ENCODE measurements at places on chromosomes 1 and 21.

DNA sequence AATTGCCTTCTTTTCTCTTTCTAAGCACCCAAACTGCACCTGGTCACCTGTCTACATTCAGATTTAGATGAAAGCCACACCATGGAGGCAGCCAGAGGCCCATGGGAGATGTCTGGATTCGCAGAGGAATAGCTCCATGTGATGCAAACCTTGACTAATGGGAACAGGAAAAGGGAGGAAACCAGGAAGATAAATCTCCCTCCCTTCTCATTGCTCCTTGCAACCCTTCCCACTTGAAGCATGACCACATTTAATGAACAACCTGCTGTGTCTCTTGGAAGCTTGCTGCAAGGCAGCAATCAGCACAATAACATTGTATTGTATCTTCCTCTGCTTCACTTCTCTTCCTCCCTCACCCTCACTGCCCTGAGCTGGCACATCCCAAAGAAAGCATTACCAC is 42.6 kb upstream of the KLF17 start:
- DNase-seq, result no peak

DNA sequence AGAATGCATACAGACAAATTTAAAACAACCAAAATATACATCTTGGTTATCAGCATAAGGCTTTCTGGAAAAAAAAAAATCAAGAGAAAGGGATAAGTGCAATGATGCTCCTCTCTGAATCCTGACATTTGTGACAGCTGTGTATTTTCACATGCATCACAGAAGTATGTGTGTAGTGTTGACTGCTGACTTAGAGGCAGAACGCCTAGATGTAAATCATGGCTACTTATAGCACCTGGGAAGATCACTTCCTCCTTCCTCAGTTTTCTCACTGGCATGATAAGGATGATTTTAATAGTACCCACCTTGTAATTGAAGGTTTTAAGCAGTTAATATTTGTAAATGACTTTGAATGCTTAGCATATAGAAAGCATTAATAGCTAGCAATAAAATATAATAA is 112.5 kb downstream of the MRPL39 start:
- no peak for DNase-seq

DNA sequence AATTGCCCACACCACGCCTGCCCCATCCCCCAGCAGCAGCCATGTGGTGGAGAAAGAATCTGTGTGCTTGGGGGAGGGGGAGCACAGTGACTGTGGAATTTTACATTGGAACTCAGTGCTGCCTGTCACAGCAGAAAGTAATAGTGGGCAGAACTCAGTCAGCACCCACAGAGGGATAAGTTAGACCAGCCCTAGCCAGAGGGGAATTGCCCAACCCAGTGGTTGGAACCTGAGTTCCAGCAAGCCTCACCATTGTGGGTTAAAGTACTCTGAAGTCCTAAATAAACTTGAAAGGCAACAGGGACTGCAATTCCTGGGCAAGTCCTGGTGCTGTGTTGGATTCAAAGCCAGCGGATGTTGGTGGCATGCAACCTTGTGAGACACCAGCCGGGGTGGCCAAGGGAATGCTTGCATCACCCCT is 88.8 kb downstream of the MRPL39 start:
- DNase-seq, result no peak

DNA sequence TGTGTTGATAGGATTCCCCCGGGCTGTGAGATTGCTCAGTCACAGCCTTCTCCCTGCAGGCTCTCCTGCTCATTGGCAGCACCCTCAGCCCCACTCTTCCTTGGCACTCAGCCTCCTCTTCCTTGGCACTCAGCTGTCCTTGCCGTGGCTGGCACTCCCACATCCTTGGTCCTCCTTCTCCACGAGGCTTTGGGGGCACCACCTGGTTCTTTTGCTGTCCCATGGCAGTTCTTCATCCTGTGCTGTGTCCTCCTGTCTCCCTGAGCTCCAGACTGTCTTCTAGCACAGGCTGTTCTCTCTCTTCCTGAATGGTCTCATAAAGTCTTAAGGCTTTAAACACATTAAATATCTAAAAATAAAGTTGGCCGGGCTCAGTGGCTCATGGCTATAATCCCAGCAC is 27.0 kb downstream of the PKNOX1 start:
- no peak for DNase-seq

- no peak for DNase-seq
Measured at GRCh38 chr21:41677671-41678015, 89.2 kb downstream of the RIPK4 start.

- DNase-seq, result no peak
Measured at GRCh38 chr1:115910231-115910630, 66.1 kb upstream of the SLC22A15 start.

DNA sequence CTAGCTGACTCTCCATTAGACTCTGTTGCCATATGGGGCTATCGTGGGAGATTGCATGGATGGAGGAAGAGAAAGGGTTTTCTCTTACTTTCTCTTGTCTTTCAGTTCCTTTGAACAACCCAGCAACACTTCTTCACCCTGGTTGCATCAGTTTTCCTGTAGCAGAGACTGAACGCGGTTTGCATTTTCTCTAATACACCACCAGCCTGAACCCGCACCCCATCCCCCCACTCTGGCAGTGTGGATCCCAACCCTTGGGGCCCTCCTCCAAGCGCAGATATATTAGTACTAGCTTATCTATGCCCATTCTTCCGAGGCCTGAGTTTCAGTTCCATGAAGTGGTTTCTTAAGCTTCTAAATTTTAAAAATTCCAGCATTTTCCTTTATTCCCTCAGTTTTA is 12.6 kb downstream of the DR1 start:
- DNase-seq, result no peak

DNA sequence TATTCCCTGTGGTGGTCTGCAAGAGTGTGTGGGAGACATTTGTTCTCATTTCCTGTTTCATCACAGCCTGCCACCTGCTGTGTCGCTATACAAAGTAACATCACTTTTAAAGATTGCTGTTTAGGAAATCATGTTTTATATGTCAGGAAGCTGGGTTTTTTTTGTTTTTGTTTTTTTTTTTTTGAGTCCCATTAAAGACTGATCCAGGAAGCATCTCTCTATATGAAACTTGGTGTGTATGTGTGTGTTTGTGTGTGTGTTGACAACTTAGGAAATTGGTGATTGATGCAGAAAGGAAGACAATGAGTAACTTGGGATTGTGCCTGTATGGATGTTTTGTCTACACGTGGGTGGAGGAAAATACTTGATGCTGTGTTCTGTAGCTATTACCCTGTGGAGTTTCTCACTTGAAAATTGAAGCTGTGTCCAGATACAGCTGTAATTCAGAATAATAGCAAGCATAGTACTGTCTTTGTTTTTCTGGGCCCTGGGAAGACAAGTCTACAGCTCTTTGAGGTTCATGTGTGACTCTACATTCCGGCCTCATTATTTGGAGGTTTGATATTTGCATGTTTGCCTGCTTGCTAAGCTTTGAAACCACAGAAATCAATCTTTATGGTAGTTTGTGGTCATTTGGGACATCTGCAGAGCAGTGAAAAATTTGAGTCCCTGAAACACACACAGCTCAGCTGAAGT is 47.9 kb downstream of the LAMC1 start:
- no peak for DNase-seq

- no peak for DNase-seq
Measured at GRCh38 chr1:90411185-90411584, 305.9 kb downstream of the BARHL2 start.

DNA sequence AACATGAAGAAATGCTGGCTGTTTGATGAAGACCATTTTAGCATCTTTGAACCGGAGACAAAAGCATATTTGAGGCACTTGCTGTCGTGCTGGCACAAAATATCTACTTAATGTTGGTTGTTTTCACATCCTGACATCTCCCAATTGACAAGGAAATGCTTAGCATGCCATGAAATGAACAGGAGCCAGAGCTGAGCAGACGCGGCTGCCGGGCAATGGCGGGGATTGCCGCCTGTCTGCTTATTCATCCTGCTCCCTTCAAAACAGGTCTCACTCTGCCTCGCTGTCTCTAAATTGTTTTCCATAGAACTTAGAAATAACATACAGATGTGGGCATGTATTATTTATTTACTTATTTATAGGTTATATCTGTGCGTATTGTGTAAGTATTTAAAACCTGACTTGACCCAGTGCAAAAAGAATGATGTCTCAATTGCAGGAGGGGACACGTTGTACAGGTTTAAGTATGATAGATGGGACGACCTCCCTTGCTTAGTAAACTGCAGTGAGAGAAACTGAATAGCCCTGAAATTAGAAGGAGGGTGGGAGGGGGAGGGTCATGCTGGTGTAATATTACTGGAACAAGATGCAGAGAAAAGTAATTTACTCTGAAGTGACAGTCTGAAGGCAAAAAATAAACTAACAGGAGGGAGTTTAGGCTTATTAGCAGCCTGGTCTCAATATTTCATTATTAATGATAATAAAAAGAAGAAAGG is 590.4 kb upstream of the PLXNA2 start:
- no peak for DNase-seq

- DNase-seq, result no peak
Measured at GRCh38 chr1:172138634-172139033, 281.9 kb upstream of the C1orf105 start.

DNA sequence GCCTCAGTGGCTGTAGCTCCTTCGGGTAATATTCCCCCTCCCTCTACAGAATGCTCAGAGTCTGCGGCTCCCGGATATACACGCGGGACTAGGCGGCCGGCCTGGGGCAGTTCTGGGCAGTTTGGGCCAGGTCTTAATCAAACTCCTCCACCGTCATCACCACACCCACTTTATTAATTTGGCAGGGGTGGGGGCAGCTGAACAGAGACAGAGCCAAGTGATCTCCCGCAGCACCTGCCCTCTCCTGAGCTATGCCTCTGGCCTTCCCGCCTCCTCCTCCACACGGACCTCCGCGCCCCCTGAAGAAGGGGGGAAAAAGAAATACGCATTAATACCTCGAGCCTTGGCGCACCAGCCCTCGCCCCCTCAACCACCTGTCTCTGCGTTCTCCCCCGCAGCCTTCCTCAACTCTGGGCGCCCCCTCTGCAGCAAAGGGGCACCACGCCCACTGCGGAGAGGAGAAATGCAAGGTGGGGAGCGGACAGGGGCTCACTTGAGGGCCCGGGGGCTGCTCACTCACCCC is 42.6 kb downstream of the CD34 start:
- peak; percentile 49 for DNase-seq

- no peak for DNase-seq
Measured at GRCh38 chr21:38057626-38058025, 141.4 kb upstream of the KCNJ6 start.

GRCh38 chr1:206723805-206724472 is 39.2 kb downstream of the MAPKAPK2 start:
- no peak for DNase-seq

DNA sequence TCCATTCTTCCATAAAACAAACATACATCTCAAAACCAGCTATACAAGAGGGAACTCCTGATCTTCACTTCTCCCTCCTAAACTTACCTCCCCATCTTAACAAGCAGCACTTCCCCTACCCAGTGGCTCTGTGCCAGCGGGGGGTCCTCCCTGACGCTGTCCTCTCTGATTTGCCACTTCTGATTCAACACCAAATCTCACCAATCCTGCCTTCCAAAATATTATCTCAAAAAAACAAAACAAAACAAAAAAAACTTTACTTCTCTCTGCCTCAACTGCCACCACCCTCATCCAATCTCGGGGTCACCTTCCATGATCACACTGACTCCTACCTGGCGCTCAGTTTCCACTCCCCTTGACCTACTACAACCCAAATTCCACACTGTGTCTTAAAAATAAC is 72.8 kb downstream of the SLC45A1 start:
- DNase-seq, result no peak

- DNase-seq, result no peak
Measured at GRCh38 chr1:99546432-99547416, 99.2 kb upstream of the PALMD start.

- no peak for DNase-seq
Measured at GRCh38 chr1:18511149-18511873, 30.6 kb downstream of the KLHDC7A start.

- no peak for DNase-seq
Measured at GRCh38 chr1:62800281-62800680, 16.3 kb downstream of the ATG4C start.

DNA sequence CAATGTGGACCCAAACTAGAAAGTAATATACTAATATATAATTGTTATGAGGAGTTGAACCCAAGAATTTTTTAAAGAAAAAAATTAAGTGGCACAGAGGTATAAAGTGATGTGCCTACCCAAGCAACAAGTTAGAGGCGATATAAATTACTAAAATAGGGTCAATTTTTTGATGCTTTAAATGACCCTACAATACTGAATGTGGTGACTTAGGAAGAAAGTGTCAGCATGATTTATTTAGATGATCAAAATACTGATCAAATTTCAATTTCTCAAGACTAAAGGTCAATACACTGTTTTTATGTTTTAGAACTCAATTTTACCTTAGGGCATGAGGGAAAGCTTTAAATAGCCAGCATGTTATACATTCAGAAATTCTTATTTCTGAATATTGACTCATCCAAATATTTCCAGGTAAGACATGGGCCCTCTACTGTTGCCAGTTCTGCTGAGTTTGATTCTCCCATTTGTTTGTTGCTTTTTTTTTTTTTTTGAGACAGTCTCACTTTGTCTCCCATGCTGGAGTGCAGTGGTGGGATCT is 20.1 kb downstream of the SCAF4 start:
- DNase-seq, result no peak

GRCh38 chr1:43541721-43542401 is 11.2 kb downstream of the PTPRF start:
- DNase-seq, result no peak

DNA sequence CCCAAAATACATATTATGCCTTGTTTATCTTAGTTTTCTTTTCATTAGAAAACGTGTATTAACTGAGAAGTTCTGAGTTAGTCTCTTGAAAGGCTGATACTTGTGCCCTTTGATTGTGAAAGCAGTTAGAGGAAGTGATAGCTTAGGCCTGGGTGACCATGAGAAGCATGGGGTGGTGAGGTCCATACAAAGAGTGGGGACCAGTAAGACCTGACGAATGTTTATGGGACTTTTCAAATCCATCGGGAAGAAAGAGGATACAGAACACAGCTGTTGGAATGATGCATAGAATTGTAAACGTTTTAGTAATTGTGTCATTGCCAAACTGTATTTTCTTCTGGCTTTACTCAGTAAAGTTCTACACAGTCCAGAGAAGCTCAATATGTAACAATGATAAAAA is 259.8 kb downstream of the LMO4 start:
- no peak for DNase-seq

All from CD4-positive, alpha-beta T cell treated with Interleukin-1 beta for 1 hour (primary cell).